ENCODE measurements at places on chromosomes 13 and 19. TPM values are rescaled to one million over a fixed set of nuclear protein-coding genes. Genes with fewer than 3 reads are reported as not detected.

The ATP4A gene
- total RNA-seq: not detected

DNA sequence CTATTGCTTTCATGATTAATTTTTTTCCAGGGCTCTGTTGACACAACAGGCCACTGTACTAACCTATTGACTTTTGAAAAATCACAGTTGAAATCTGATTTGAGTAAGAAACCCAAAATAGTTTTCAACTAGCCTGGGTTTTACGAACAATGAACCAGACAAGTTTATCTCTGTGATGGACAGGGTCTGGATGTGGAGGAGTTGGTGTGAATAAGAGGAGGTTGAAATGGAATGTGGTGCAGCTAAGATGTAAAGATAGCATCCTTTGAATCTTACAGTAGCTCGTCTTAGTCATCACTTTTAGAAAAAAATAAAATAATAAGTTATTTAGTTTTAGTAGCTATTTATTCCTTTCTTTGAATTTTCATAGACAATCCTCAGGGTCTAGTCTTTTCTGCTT, 8.3 kb upstream of the OXGR1 start:
- ATAC-seq: no peak

- ATAC-seq: no peak
Observed at GRCh38 chr13:67860315-67860714, 630.2 kb upstream of the PCDH9 start.

DNA sequence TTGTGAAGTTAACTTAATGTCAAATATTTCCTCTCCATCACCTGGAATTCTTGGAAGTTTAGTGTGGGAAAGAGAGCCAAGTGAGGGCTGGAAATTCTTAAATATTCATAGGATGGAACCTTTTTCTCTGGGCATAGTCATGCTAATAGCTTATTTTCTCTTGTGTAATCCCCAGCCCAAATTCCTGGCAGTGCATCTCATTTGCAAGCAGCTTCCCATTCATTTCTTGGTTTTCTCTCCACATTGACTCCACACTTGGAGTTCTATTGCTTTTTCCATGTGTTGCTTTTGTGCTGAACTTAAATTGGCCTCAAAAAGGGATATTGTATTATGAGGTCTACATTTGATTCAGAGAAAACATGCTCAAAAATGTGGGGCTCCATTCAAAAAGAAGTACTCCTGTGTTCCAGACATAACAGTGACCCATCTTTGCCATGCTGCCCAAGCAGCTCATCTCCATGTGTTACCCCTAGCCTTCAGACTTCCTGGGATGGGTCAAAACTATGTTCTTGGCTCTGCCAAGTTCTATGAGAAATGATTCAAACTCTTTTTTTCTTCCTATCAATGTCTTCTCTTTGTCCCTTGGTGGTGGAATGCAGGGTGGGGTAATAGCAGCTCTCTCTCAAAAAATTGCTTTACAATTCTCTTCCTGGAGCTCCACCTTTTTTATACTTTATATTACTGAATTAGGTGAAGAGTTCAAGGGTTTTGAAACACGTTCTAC, 2471.5 kb downstream of the PCDH9 start:
- ATAC-seq: no peak

The PRR20A gene
- total RNA-seq: not detected

DNA sequence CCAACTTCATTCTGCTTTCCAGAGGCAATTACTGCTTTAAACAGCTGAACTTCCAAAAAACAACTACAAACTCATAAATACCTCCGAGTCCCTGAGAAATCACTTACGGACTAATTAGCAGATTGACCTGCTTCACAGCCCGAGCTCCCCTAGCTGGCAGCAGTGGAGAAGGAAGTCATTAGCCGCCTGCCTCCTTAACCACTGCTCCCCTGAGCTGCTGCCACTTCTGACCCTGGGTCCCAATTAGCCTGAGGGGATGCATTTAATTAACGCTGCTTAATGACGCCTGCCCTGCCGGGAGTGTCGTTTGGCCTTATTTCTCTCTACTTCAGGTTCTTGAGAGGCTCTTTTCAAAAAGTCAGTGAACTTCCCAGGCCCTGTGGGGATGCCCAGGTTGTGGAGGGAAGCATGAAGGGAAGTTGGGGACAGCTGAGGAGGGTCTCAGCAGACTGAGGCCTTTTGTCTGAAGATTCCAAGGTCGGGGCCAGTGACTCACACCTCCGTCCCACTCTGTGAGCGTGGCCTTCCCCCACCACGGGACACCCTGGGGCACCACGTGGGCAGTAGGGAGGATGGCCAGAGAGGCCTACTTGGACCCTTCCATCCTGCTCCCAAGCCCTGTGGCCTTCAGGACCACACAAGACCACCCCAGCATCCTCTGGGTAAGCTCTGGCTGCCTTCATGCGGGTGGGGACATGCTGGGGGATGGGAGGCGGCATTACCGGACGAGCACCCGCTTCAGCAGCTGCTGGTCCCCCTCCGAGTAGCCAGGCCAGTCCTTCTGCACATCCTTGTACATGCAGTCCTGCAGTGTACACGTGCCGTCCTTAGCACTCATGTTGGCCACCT, 19.8 kb upstream of the ISYNA1 start:
- ATAC-seq: no peak

DNA sequence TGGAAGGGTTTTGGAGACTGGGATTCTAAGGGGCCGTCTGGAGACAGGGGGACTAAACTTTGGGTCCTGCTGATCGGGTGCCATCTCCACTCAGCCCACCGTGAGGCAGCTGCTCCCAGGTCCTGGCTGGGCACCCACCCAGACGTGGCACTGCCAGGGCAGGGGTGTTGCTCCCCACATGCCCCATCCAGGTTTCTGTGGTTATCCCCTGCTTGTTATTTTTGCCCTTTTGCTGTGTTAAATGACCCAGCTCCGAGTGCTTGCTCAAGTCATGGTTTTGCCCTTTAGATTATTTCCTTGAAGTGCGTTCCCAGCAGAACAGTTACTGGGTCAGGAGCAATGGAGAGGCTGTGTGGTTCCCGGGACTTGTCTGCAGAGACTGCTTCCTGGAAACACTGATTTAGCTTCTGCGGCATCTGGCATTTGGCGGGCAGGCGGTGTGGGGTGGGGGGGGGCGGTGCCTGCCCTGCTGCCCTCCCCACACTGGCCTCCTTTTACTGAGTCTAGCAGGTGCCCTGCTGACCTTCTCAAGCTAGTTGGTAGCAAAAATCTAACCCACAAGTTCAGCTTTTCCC, 1.9 kb downstream of the RAB11B start:
- ATAC-seq: no peak

DNA sequence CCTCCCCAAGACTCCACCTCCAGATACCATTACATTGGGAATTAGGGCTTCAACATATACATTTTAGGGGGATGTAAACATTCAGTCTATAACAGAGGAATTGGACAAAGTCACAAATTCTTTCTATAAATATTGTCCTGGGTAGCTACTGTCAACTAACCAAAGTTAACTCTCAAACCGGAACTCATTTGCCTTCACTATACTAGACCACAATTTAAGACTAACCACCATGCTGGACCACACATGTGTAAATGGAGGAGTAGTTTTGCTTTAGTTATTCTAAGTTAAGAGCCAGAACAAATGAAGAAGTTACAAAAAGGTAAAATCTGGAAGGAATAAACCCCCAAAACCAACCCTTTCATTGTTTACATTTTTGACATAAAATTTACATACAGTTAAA, 222.8 kb downstream of the NDFIP2 start:
- ATAC-seq: no peak

DNA sequence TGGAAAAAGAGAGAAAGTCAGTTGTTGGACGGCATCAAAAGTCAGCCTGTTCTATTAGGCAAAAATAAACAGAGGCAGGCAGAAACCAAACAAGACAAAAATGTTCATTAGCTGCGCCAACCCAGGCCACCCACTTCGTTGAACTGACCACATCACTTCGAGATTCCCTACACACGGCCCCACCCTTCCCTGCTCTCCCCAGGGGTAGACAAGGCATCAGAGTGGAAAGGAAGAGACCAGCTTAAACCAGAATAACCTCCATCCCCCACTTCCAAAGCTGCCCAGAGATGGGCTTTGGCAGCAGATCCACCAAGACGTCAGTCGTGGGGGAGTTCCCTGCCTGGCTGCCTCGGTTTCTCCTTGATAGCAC, 204.6 kb upstream of the TSHZ3 start:
- no peak for ATAC-seq

The CGB7 gene
- total RNA-seq: 0.52 TPM

DNA sequence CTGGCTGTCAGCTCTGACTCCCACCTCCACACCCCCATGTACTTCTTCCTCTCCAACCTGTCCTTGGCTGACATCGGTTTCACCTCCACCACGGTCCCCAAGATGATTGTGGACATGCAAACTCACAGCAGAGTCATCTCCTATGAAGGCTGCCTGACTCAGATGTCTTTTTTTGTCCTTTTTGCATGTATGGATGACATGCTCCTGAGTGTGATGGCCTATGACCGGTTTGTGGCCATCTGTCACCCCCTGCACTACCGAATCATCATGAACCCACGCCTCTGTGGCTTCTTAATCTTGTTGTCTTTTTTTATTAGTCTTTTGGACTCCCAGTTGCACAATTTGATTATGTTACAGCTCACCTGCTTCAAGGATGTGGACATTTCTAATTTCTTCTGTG, 506 bp downstream of the OR7E24 start:
- no peak for ATAC-seq

Measured in esophagus mucosa (tissue), 1 donor.